ENCODE measurements at places on chromosomes 6 and 20.

DNA sequence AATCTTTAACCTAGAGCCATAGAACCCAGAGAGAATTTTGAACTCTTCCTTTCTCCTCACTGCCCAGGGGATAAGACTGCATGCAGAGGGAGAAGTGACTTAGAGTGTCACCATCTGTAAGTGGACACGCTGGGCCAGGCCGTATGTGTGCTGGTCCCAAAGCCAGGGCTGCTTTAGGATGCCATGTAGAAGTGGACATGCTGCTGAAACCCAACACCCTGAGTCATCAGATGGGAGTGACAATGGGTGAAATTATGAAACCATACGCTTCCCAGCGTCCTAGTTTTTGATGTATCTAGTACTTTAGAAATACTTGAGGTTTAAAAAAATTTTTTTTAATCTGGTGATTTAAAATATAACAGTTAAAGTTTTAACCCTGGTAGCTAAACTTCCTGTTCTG is 191.1 kb downstream of the FNDC1 start:
- no peak for DNase-seq

GRCh38 chr6:7991536-7991935 is 72.7 kb downstream of the BLOC1S5 start:
- no peak for DNase-seq

- no peak for DNase-seq
Measured at GRCh38 chr6:162618448-162619002, 109.0 kb downstream of the PRKN start.

- DNase-seq = no peak
Measured at GRCh38 chr20:25229486-25230165, 18.3 kb upstream of the PYGB start.

- DNase-seq = no peak
Measured at GRCh38 chr6:87237804-87238203, 82.4 kb downstream of the ZNF292 start.

DNA sequence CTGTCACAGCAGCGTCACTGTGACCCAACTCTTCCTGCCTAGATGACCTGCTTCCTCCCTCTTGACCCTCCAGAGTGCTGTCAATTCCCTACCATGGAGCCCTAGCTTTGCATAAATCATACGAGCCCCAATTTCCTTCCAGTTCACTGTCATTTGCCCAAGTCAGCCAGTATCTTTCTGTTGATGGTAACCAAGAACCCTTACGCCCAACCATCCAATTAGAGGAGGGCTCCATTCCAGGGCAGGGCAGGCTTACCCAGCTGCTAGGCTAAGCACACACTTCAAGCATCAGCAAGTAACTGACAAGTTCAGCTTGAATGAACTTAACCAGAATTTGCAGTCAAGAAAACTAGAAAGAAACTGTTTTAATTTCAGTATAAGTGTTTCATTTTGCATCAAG is 25.7 kb downstream of the WFDC3 start:
- DNase-seq = no peak

DNA sequence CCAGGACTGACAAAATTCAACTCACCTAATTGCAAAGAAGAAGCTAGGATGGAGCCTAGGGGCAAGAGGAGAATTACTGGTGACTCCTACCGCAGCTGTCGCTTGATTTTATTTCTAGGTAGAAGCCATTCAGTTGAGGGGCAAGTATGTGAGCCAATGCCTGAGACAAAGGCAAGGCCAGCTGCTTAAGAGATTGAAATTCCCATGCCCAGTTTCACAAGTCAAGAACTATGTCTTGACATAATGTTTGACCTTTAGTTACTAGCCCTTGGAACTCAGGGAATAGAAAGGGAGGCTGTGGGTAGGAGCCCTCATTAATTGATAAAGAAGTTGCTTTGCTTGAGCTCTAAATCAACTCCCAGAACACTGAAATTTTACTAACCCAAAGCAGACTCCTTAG is 54.0 kb downstream of the GPR63 start:
- DNase-seq = no peak

GRCh38 chr6:167127785-167128531 is 5.1 kb downstream of the CCR6 start:
- DNase-seq = no peak

- no peak for DNase-seq
Measured at GRCh38 chr6:99185525-99185924, 163.9 kb downstream of the FAXC start.

- DNase-seq = no peak
Measured at GRCh38 chr6:125013938-125014660, 51.9 kb downstream of the RNF217 start.

- DNase-seq = no peak
Measured at GRCh38 chr20:39630215-39630908, 668.2 kb downstream of the DHX35 start.

DNA sequence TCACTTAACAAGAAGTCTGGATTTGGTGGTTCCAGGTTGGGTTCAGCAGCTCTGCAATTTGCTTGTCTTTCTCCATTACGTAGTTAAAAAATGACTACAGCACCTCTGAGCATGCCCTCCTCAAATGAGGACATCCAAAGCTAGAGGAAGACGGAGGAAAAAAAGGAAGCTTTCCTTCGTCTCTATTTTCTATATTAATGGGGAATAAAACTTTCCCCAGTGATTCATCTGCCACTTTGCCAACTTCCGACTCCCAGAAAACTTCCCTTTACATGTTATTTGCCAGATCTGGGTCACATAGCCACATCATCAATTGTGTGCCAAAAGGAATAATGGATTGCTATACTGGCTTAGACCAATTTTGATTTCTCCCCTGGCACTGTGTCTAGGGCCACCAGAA is 69.5 kb downstream of the ZFAND3 start:
- DNase-seq = no peak

GRCh38 chr6:150482883-150483409 is 114.1 kb downstream of the IYD start:
- no peak for DNase-seq

DNA sequence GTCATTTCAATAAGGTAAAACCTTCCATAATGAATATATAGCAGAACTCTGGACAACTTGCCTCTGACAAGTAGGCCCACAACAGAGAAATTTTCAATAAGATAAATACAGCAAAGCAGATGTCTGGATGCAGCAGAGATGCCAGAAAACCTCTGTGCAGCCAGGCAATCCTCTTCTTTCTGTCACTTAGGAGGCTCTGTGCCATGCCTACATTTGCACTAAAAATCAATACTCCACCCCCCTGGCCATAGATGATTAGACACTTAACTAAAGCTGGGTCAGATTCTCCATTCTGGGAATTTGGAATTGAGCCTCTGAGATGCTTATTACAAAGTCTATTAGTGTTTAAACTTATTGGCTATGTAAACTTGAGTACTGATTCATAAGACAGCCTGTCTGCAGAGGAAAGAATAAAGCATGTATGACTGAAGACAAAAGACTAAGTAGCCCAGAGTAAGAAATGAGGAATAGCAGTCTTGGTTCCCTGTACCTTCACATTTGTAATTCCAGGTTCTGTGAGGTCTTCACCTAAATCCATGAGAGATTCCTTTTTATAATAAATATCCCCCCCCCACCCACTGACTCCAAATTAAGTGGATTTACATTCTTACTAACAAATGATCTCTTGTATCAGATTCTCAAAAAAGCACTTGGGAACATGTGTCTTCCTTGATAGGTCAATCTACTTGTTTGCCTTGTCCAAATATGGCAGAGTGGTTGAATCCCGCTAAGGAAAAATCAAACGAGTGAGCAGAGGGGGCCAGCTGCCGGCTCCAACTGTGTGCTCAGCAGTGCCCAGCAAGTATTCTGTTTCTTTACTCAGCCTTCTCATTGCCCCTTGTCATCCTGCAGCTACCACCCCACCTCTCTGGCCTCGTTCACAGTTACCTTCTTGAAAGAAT is 20.4 kb downstream of the MAN1A1 start:
- DNase-seq = no peak

GRCh38 chr20:16590041-16590633 is 16.9 kb upstream of the KIF16B start:
- DNase-seq = no peak

- DNase-seq = peak; percentile 14
Measured at GRCh38 chr20:728256-728944, 39.9 kb downstream of the SLC52A3 start.

GRCh38 chr6:42029062-42029685 is 21.1 kb upstream of the TAF8 start:
- no peak for DNase-seq

GRCh38 chr6:61886608-61887259 is 399.3 kb downstream of the KHDRBS2 start:
- DNase-seq = no peak

DNA sequence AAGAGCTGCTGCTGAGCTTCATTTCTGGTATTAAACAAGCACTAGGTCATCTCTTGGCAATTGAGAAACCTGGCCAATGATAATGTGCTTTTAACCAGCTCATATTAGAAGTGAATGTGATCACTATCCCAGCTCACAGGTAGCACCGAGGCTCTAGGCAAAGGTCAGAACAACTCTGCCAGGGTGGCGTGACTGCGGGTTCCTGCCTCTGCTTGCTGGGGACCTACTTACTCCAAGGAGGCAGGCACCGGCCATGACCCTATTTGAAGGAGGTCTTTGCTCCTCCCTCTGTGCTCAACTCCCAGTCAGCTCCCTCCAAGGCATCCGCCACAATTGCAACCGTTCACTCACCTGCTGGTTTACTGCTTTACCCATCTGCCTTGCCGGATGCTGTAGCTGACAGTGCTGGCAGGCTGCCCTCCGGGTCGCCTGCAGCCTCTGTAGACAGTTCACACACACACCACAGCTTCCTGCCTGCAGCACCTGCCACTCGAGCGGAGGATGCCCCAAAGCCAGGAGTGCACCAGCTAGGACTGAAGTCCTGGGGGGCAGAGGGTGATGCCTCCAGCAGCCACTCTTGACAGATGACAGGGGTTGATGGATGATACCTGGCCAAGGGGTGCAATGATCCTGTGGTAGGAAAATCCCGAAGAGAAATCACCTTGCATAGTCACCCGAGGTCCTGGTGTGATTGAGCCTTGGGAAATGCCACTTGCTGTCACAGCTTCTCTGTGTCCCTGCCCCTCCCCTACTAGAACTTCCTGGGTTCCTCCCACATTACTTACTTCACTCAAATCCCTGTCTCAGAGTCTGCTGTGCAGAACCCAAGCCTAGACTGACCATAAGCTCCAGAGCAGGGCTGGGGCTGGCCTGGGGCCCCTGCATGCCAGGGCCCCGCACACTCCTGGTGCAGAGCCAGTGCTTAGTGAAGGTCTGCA is 8.8 kb upstream of the VSX1 start:
- peak; percentile 24 for DNase-seq

- no peak for DNase-seq
Measured at GRCh38 chr20:7155282-7155681, 387.8 kb downstream of the BMP2 start.

DNA sequence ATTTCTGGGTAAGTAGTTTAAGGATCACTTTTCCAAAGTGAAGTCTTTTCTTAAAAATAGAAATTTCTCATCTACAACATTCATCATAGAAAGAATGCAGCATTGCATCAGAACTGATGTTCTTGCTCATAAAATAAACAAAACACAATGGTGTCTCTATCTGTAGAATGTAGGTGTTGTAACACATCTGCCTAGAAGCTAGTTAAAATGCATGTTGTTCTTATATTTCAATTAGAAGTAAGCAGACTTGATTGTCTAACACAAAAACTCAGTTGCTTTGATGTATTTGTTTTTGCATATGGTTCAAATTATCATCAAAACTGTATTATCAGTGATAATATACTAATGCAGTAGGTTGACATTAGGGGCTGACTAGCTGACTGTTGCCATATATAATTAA is 654.7 kb upstream of the FLRT3 start:
- no peak for DNase-seq

DNA sequence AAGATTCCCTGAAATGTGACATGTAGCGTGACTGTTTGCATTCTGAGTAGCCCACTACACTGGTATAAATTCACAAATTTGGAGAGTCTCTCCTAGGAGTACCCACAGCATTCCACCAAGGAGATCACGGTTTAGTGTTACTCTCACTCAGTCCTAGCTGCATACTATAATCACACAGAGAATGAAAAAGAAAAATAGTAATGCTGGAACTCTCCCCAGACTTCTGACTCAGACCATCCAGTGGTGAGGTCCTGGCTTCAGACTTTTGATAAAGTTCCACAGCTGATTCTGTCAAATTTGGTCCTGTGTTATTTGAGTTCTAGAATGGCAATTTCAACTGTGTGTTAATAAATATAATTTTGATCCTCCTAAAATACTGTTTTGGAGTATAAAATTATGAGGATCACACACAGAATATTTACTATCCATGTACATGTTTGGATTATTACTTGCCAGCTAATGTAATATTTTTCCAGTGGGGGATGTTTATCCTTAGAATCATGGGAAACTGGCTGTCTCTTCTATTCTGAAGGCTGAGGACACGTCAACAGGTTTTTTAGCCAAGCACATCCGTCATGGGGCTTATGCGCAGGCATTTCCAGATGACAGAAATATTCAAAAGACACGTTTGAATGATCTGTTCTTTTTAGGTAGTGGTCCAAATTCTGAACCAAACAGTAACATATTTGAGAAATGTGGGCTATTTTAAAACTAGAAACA is 5.1 kb upstream of the KIAA0408 start:
- no peak for DNase-seq

- DNase-seq = no peak
Measured at GRCh38 chr20:39773380-39774000, 811.3 kb downstream of the DHX35 start.

GRCh38 chr20:35437599-35437998 is 429 bp downstream of the GDF5 start:
- DNase-seq = no peak

DNA sequence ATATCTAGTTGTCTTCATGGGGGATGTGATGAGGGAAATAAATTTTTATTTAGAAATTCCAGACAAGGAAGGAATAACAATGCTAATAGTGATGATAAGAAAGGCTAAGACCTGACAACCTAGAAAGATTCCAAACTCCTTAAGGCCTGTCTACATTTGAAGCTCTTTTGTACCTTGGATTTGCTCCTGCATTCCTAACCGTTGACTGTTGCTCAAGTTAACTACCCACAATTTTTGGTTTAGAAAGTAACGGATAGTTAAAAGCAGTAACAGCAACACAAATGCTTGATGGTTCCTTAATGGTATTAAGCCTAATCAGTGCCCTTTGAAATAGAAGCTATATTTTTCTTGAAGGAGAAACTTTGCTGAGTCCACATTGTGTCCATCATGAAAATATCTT is 52.9 kb downstream of the TRMT11 start:
- no peak for DNase-seq

DNA sequence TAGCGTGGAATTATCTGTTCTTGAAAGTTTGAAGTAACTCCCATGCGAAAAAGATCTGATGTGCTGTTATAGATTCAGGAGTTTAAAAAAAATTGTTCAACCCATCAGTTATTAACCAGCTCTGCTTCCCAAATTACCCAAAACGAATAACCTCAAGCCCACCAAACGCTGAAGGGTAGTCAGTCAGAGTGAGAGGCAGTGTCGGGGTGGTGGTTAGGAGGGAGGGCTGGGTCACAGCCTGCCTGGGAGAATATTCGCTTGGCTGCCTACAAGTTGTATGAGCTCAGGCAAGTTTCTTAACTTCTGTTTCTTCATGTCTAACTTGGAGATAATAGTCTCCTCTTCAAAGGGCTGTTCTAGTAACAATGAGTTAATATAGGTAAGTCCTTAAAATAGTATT is 114.6 kb downstream of the JPH2 start:
- DNase-seq = no peak

Measured in stimulated activated CD4-positive, alpha-beta T cell treated with anti-CD3 and anti-CD28 coated beads, TNF-alpha, amount 100 ng/mL, for 24 hours (primary cell).